HuH-7.5 (cell line): ENCODE measurements at places on chromosomes 1 and 21.

- DNase-seq, result no peak
Observed at GRCh38 chr1:62444701-62445100, 7.9 kb downstream of the USP1 start.

GRCh38 chr1:11784993-11785769 lies 20.6 kb downstream of the MTHFR start:
- peak; percentile 85 for DNase-seq

- no peak for DNase-seq
Observed at GRCh38 chr1:209160230-209160629, 423.3 kb upstream of the CAMK1G start.

DNA sequence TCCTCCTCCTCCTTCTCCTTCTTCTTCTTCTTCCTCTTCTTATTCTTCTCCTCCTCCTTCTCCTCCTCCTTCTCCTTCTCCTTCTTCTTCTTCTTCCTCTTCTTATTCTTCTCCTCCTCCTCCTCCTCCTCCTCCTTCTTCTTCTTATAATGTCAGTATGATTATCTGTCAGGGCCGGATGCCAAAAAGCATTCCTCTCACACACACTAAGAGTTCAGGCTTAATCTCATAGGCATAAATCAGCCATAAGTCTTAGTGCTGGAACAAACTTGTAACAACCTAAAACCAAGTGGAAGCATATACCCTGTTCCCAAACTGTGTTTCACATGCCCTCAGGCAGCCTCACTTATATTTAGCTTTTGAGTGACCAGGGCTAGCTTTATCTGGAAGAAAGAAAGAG lies 240.3 kb downstream of the LMX1A start:
- no peak for DNase-seq

- no peak for DNase-seq
Observed at GRCh38 chr1:241899210-241899609, 51.2 kb downstream of the EXO1 start.

DNA sequence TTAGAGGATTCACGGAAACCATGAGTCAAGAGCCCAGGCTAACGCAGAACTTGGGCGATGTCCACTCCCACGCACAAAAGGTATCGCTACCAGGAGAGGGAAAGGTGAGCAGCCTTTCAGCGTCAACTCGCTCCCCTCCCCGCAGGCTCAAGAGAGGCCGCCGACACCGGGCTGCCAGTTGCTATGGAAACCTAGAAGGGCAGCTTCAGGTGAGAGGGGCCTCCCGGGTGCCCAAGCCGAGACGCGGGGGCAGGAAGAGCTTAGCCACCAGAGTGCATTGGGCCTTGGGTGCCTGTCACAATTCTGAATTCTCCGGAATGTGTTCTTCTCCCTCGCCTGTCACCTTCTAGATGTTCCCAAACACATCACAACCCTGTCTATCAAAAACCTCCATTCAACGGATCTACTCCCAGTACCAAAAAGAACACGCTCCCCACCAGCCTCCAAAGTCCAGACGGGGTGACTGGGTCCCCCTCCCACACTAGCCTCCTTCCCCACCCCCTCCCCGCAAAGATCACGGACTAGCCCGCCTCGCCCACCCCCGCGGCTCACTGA lies 694 bp downstream of the MEAF6 start:
- DNase-seq, result peak; percentile 33

DNA sequence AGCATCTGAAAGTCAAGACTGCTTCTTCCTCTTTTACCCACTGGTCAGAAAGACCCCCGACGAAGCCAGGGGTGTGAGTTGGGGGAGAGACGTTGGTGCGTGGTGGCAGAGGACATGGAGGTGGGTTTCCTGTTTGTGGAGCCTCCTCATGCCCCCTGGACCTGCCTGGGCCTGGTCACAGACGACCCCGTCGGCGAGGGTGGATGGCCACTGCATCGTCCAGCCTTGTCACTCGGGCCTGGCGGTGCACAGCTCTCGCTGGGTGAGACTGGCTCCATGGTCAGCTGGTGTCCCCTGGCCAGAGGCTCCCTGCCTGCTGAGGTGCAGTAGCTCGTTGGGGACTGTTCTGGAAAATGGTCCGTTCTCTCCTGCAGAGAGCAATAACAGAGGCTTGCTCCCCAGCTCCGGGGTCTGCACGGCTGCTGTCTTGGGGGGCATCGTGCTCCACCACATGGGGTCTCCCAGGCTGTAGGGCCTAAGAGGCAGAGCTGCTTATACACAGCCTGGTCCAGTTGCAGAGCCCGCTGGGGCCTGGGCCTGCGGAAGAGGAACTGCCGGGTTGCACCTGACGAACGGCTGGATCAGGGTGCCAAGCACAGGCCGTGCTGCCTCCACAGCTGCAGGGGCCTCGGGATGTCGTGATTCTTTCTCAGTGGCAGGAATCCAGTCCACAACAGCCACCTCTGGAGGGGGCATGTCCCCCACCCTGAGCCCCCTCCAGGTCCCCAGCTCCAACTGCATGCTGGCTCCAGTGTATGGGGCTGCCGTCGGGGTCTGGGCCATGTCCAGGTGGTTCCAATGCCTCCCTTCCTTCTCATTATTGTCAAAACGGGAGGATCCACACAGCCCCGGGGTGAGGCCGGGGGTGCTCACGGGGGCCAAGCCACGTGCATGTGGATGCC lies 18.0 kb upstream of the ACTRT2 start:
- DNase-seq, result no peak

- DNase-seq, result no peak
Observed at GRCh38 chr1:93579891-93580290, 101.7 kb downstream of the BCAR3 start.

DNA sequence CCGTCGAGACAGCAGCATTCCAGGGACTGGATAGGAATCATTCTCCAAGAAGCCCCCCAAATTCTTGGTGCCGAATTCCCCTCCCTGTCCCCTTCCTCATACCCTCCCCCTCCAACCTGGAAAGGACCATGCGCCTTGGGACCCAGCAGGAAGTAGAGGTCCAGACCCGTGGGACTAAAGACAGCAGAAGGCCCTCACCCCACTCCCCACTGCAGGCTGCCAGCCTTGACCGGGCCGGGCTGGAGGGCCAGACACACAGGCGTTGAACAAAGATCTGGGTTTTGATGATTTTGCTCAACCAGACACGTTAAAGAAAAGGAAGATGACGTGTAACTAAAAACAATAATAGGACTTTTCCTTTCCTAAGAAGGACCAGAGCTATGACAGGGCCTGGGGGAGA lies 286.5 kb downstream of the NPHP4 start:
- DNase-seq, result no peak

- no peak for DNase-seq
Observed at GRCh38 chr1:15352128-15352957, 57.3 kb upstream of the EFHD2 start.

- no peak for DNase-seq
Observed at GRCh38 chr1:199862047-199862446, 165.5 kb upstream of the NR5A2 start.

DNA sequence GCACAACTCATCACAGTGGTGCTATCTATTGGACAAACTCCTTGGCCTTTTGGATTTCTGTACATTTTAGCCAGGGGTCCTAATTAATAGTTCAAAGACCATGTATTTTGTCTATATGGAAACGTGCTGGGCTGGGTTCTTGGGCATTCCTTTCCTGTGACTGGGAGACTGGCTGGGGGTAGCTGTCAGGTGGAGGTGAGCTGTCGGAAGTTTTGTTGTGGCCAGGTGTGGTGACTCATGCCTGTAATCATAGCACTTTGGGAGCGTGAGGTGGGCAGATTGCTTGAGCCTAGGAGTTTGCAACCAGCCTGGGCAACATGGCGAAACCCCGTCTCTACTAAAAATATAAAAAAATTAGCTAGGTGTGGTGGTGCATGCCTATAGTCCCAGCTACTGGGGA lies 392.4 kb downstream of the RPS6KC1 start:
- no peak for DNase-seq

DNA sequence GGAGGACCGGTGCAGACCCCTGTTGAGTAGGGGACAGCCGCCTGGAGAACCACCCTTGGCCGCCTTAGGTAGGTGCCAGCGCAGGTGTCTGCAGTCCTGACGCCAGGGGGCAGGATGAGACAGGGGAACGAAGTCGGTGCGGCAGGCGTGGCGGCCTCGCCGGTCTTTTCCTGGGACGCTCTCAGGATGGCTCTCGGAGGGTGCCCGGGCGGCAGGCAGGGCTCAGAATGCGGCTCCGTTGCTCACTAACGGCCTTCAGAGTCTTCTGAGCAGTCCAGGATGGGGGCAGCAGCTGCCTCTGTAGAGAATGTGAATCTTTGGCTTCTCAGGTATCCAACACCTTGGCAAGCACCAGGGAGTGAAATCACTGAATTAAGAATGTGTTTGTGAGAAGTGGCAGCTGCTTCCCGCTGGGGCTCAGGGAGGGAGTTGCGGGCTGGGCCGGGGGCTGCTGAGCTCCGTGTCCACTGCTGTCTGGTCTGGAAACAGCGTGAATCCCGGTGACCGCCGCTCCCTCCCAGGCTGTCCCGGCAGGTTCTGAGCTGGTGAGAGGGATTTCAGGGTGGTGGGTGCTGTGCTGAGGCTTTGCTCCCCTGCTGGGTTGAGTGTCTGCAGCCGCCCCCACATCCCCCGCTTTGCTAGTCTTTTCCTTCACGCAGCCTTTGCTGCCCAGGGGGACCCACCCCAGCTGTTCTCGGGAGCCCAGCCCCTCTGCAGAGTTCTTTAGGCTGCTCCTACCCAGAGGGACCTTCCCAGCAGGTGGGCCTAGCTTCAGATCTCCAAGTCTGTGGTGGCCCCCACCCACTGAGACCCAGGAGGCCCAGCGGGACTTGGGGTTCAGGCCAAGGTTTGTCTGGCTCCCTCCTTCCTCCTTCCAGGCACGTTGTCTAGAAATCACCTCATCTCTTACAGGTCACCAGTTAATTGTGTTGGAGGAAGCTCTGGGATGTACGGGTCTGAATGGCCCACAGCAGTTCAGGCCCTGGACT lies 11.1 kb upstream of the C1orf174 start:
- no peak for DNase-seq

DNA sequence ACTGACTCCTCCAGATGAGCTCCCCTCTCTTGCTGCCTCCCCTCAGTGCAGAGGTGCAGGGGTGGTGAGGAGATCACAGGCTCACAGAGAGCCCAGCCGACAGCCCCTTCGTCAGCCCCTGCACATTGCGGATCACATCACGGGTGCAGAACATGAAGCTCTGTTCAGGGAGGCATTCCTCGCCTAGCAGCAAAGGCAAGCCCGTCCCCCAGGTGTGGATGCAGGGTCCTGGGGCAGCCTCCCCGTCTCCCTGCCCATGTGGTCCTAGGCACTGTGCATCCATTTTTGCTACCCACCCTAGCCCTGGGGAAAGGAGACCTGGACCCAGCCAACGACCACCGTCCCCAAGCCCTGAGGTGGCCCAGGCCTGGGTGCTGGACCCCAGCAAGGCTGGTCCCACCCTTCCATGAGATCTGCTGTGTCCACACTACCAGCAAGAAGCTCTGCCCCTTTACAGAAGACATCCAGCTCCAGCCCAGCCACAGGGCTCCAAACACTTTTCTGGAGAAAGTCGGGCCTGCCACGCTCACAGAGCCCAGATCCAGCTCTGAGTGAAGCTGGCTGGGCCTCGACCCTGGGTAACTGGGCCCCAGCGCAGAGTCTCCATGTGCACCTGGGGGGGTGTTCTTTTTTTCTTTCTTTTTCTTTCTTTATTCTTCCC lies 248.7 kb downstream of the NPHP4 start:
- DNase-seq, result no peak

DNA sequence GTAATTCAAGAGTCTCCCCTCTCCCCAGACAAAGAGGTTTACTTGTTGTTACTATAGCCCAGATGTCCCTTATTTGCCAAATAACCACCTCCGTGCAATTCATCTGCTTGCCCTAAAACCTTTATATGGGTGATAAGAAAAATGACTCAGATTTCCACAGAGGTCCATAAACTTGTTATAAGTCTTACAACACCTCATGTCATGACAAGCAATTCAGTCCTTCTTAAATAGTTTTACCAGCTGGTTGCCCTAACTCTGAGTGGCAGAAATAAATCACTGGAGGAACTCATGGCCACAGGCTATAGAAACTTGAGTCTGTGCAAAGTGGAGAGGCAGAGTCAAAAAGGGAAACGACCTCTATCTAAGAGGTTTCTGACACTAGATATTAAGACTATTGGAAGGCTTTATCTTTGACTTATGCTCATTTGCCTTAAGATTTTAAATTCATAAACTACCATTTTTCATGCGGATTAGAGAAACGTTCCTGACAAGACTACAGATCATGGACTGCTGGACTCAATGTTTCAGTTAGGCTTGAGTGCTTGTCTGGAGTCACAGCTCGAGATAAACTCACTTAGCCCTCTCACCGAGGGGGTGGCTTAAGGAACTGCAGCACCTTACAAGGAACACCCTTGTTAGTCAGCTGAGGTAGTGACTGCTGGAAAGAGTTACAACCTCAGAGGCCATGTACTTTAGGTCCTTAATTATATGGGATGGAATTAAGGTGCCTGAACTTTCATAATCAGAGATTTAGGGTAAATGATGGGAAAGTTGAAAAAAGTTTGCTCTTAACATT lies 662.5 kb upstream of the USP24 start:
- no peak for DNase-seq

DNA sequence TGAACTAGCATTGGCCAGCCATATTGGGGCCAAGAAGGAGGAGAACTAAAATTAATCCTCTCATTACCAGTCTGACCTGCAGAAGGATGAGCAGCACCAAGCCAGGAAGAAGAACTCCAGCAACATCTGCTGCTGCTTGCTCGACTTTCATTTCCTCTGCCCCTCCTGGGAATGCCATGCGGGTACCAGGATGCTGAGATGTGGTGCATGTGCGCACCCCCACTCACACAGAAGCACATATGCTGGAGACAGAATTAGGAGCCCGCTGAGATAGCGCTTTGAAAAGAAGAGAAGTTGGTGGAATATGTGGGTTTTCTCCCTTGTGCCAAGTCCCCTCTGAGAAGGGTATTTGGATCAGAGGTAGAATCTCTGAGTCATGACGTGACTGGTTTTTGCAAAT lies 70.4 kb downstream of the PLXNA2 start:
- no peak for DNase-seq

DNA sequence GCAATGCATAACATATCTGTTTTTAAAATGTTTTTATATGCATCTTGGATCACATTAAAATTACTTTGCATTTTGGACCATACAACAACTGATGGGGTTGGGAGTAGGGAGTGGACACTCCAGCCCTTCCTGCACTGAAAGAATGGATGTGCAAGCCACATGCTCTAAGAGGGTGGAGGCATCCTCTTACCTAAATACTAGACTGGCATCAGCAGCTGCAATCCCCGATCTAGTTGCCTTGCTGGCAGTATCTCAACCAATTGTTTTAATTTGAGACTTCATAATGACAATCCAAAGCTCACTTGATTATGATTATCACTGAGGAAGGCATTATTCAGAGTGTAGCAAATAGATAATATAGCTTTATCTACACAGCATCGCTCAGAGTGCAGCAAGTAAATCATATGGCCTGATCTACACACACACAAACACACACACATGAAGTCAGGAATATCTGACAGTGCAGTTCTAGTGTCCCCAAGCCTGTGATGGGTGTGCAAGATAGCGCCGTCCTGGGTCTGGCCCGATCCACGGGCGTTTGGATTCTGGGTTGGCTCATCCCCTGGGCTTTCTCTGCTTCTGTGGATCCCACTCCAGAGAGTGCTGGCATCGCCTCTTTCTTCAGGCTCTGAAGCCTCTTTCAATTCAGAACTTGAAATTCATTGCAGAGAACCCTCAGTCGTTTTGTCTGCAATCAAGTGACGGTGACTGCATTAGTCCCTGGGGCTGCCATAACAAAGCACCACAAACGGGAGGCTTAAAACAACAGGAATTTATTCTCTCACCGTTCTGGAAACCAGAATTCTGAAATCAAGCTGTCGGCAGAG lies 181.3 kb downstream of the ETS2 start:
- DNase-seq, result no peak
